Gastroesophageal sphincter (tissue), 4 donors: ENCODE measurements at places on chromosomes 6 and 20. TPM values are rescaled to one million over a fixed set of nuclear protein-coding genes. Genes with fewer than 3 reads are reported as not detected.

Gene TSHZ2
- 9.9 TPM for total RNA-seq

- ATAC-seq: no peak
Measured at GRCh38 chr6:12119085-12119588, 107.0 kb downstream of the HIVEP1 start.

DNA sequence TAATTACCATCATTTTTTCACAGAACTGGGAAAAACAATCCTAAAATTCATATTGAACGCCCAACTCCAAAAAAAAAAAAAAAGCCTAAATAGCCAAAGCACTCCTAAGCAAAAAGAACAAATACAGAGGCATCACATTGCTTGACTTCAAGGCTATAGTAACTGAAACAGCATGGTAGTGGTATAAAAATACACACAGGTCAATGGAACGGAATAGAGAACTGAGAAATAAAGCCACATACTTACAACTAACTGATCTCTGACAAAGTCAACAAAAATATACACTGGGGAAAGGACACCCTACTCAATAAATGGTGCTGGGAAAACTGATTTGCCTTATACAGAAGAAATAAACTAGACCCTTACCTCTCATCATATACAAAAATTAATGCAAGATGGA is 89.6 kb downstream of the MRAP2 start:
- ATAC-seq: no peak

- no peak for ATAC-seq
Measured at GRCh38 chr6:15905488-15906419, 223.1 kb upstream of the MYLIP start.

DNA sequence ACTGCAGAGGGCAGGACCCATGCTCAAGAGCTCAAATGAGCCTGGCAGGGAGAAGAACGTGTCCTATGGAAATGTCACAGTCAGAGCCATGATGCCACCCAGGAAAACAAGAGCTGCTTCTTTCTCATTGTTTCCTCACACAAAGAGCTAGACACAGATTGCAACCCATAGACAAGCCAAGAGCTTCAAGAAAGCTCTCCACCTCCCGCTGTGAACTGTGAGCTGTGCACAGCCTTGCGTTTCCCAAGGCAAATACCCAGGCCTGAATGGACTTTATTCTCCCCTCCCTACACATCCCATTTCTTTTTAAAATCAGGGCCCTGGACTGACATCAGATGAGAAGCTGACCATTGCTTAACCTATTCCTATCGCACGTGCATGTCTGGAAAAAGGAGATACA is 388.8 kb downstream of the RNGTT start:
- ATAC-seq: no peak

DNA sequence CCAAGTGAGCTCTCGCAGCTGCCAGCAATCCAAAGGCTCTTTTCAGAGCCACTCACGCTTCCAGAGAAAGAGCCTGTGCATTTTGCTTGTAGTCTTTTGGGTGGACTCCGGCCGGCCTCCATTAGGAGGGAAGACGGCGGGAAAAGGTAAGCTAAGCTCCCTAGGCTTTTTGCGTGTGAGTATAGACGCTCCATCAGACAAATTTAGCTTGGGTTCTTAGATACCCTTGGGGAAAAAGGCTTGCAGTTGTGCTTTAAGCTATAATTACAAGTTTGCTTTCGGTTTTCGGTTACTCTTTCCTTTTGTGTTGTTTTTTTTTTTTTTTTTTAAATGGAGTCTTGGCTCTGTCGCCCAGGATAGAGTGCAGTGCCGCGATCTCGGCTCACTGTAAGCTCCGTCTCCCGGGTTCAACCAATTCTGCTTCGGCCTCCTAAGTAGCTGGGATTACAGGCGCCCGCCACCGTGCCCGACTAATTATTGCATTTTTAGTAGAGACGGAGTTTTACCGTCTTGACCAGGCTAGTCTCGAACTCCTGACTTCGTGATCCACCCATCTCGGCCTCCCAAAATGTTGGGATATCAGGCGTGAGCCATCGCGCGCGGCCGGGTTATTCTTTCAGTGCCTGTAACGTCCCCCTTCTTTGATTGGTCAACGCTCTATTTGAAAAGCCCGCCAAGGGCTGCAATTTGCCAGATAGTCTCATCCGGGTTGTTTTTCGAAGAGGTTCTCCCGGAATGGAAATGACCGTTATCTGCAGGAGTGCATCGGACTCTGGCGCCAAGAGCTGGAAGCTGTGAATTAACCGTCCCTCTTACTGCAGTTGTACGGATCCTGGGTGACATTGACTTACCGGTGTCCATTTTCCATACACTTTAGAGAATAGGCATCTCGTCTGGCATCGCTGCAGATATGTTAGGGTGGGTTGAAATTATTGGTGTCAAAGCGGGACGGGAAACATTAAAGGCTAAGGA is 18.1 kb downstream of the OR2B2 start:
- peak; percentile 79 for ATAC-seq

DNA sequence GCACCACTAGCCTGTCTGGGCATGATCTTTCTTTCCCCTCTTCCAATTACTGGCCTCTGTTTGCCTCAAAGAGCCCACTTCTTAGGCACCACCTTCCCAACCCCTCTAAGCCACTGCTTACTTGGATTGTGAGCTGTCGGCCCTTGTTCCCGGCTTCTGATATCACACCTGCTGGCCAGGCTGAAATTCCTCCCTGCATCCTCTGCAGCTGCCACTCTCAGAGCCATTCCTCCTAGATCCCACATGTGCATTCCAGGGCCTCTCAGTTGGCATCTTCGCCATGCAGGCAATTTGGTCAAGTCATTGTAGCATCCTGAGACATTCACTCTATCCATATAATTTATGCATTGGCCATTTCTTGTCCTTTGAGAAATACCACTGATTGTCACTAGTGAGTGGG is 135.9 kb downstream of the OLIG3 start:
- no peak for ATAC-seq

DNA sequence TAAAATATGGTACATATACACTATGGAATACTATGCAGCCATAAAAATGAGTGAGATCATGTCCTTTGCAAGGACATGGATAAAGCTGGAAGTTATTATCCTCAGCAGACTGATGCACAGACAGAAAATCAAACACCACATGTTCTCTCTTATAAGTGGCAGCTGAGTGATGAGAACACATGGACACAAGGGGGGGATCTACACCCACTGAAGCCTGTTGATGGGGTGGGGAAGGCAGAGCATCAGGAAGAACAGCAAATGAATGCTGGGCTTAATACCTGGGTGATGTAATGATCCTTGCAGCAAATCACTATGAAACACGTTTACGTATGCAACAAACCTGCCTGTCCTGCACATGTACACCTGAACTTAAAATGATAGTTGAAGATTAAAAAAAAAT is 71.3 kb downstream of the MANEA start:
- ATAC-seq: no peak

- ATAC-seq: peak; percentile 71
Measured at GRCh38 chr20:40293740-40294139, 395.3 kb downstream of the MAFB start.

- ATAC-seq: no peak
Measured at GRCh38 chr6:132354517-132355167, 46.6 kb downstream of the MOXD1 start.
